NCI-H1105 (cell line): ENCODE measurements at places on chromosomes 2 and 18.

DNA sequence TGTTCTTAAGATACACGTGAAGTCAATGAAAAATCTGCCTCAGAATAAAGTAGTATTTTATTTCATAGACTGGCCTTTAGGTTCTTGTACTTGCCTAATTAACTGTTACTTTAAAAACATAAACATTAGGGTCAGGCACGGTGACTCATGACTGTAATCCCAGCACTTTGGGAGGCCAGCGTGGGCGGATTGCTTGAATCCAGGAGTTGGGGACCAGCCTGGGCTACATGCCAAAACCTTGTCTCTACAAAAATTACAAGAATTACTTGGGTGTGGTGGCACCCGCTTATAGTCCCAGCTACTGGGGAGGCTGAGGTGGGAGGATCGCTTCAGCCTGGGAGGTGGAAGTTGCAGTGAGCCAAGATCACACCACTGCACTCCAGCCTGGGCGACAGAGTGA lies 16.0 kb upstream of the SNORC start:
- no peak for DNase-seq

DNA sequence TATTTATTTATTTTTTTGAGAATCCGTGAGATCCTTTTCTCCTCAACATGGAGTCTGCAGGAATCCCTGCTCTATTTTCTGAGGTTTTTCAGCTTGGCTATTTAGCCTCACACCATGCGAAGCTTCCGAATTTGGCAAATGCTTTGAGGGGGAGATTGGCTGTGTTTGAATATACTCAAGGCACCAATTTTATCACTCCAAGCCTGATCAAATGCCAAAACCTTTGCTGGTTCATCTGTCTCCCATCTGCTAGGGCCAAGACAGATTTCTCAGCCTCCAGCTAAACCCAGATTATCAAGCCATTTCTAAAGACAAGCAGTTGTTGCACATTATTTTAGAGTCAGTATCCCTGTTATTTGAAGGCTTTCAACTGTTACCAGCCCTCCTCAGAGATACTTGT lies 295.7 kb downstream of the XIRP2 start:
- no peak for DNase-seq

- DNase-seq: no peak
These were observed 63.0 kb downstream of the STK25 start for GRCh38 chr2:241445426-241445825.

DNA sequence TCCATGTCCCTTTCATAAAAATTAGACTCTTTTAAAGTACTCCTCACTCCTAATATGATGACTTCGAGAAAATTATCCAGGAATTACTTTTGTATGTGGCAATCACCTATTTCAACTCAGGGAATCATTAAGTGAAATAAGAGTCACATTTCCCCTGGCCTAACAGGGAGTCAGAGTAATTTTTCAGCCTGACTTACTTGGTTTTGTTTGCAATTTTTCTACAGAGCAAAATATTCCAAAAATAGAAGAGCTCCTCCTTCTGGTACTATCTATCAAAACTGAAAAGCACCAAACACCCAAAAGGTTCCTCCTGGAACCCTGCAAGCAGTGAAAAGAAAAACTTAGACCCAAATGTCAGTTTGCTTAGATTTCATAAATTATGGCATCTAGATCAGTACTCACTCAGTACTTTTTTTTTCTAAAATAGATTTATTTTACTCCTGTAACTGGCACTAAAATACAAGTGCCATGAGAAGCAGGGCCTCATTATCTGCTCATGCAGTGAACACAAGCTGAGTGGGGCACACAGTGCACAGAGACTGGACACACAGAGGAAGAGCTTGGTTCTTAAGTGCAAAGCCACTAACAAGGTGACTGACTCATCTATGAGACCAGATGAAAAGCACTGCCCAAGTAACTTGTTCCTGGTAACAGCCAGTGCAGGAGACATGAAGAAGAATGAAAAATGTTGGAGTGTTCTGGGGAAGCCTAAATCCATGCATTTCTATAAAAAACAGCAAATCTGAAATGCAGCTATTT lies 28.7 kb downstream of the ACAA2 start:
- no peak for DNase-seq

DNA sequence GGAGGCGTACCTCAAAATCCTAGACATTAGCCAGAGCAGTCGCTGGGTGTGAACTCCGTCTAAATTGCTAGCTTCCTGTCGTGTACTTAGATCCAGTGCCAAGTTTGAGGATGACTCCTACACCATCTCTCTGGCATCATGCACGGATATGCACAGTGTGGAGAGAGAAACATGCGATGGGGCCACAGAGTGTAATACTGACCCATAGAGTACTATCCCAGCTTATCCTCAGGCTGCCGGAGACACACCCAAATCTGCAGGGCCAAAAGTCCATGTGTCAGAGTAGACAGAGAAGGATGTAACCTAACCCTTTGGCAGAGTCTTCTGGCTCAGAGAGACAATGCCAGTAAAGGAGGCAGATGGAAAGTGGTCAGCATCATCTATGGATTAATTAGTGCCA lies 84.2 kb downstream of the ARL4C start:
- no peak for DNase-seq

GRCh38 chr2:96861074-96861473 lies 3.3 kb upstream of the ANKRD39 start:
- no peak for DNase-seq

GRCh38 chr2:106168657-106169056 lies 25.4 kb downstream of the UXS1 start:
- DNase-seq: no peak

- DNase-seq: no peak
These were observed 303.9 kb downstream of the EIPR1 start for GRCh38 chr2:3073704-3074103.

GRCh38 chr2:218962859-218963492 lies 3.5 kb downstream of the CDK5R2 start:
- DNase-seq: peak; percentile 94

DNA sequence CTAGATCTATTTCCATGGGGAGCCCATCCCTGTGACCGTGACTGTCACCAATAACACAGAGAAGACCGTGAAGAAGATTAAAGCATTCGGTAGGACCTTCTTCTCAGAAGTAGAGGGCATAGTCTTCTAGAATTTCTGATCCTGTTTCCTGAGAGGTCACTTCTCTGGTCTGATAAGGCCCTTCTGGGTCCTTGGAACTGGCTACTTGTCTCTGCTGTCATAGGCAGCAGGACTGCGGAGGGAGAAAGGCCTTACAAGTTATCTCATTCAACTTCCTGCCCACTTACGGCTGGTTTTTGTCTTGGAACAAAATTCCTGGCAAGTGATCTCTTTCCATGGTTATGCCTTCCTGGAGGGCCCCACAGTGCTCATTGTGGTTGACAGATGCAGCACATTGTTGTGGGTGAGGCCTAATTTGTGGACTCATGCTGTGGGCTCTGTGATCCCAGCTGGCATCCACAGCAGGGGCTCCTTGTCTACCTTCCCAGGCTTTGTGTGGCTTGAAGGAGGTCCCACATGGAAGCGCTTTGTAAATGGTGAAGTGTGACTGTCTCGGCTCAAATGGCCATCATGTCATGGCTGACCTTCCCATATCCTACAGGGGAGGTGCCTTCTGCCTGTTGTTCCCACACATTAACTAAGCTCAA lies 22.0 kb downstream of the SAG start:
- DNase-seq: no peak

- no peak for DNase-seq
These were observed 17.5 kb downstream of the YPEL5 start for GRCh38 chr2:30164131-30164925.

DNA sequence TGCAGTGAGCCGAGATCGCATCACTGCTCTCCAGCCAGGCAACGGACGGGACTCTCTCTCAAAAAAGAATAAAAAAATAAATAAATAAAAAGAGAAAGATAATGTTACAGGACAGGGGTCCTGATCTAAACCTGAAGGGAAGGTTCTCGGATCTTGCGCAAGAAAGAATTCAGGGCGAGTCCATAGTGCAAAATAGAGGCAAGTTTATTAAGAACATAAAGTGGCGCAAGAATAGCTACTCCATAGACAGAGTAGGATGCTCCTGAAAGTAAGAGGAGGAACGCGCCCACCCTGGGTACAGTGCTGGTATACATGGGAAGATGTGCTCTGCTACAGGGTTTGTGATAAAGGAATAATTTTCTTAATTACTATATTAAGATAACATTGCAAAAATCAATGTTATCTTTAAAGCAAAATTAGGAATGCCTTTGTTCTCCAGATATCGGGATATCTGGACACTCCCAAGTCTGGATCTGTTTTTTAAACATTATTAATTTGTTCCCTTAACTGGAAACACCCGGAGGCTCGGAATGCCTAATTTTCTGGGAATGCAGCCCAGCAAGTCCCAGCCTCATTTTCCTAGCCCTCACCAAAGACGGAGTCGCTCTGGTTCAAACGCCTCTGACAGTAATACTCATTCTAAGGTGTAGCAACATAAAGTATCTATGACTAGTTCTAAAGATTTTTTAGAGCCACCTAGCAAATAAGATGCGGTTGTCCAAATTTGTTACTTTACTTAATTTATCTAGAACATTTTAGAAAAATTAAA lies 38.8 kb downstream of the ACSL3 start:
- DNase-seq: no peak

- no peak for DNase-seq
These were observed 612.0 kb downstream of the IRS1 start for GRCh38 chr2:226187616-226188015.

DNA sequence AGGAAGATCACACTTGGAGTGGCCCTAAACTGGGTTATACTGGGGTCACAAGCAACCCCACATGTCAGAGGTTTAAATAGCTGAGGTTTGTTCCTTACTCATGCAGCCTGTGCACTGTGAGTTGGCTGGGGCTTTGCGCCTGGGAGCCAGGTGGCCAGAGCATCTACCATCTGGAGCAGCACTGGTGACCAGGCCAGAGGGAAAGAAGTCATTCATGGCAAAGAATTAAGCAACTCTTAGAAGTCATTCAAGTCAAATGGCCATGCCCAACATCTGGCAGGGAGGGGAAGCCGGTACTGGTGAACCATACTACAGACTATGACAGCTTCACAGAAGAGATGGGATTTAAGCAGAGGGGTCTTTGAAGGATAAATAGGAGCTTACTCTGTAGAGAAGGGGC lies 90.7 kb downstream of the POLR1A start:
- DNase-seq: no peak

DNA sequence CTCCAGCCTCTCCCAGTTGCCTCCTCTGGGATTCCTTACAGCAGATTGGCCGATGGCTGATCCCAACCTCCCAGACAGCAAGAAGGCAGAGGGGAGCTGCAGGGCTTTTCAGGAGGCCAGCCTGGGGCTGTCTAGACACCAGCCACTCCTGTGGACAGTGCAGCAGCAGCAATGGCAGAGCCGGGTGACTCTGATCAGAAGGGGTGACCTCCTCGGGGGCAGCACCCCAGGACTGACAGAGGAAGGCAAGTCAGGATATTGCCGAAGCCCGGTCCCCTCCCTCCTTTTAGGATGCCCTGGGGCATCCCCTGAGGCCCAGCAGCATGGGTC lies 84.5 kb downstream of the INHBB start:
- DNase-seq: no peak

GRCh38 chr2:235005603-235006259 lies 53.9 kb downstream of the SH3BP4 start:
- no peak for DNase-seq

DNA sequence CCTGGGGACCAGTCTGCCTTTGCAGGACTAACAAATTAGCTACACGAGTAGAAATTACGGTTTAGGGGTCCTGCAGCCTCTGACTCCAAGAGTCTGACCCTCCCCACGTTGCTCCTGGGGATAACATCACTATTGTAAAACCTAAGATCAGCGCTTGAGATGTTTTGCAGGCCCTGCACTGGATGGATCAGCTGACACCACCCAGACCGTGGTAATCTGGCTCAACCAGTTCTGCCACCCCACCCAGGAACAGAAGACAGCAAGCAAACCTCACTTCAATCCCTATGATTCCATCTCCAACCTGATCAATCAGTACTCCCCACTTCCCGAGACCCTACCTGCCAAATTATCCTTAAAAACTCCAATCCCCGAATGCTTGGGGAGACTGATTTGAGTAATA lies 31.7 kb downstream of the NGEF start:
- no peak for DNase-seq

GRCh38 chr2:100278986-100279385 lies 43.3 kb downstream of the LONRF2 start:
- DNase-seq: no peak

DNA sequence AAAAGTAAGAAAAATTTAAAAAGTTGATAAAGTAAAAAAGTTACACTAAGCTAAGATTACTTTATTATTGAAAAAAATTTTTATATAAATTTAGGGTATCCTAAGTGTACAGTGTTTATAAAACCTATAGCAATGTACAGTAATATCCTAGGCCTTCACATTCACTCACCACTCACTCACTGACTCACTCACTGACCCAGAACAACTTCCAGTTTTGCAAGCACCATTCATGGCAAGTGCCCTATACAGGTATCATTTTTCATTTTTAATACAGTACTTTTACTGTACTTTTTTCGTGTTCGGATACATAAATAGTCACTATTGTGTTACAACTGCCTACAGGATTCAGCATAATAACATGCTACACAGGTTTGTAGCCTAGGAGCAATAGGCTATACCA lies 8.9 kb upstream of the THUMPD2 start:
- no peak for DNase-seq

GRCh38 chr2:73252238-73253027 lies 18.3 kb downstream of the CCT7 start:
- no peak for DNase-seq

DNA sequence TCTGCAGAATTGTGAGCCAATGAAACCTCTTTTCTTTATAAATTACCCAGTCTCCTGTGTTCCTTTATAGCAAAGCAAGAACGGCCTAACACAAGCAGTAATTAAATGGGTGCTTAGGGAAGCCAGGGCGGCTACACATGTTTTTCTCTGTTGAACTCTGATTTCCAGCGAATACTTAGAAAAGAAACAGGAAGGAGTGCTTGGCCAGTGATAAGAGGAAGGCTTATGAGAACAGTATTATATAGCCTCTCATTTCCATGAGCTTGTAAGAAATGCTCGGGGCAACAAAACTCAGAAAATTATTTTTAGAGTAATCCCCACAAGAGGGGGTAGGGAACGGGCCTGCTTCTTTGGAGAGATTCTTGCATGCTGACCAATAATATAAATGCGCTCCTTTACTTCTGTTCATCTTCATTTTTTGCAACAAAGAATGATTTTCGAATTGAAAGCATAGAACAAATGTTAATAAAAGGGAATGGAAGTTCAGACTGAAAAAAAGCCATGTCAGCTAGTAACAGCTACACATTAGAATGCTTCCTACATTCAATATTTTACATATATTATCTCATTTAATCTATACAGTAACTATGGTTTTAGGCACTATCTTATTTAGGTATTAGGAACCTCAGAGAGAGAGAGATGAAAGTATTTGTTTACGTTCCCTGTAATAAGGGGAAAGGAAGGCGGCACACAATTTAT lies 49.7 kb upstream of the CCDC85A start:
- no peak for DNase-seq

- no peak for DNase-seq
These were observed 317.4 kb upstream of the KCNH7 start for GRCh38 chr2:163155925-163156324.

- DNase-seq: no peak
These were observed 63.7 kb upstream of the SYT4 start for GRCh38 chr18:43341014-43341413.

DNA sequence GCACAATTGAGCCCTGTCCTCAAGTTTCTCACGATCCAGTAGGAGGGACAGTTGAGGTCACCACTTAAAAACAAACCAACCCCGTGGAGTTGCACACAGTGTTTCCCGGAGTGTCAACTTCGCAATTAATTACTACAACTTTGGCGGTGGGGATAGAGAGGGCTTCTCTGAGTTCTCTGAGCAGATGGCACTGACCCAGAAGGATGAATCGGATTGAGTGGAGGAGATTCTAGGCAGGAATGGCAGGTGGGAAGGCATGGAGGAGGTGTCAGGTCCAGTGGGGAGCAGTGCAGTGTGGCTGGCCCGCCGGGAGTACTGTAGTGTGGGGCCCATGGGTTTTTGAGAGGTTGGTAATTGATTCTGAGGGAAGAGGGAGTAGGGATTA lies 12.0 kb downstream of the SIX3 start:
- DNase-seq: no peak
